Frontal cortex (tissue), 4 donors: ENCODE measurements at places on chromosomes 6 and 20. TPM values are rescaled to one million over a fixed set of nuclear protein-coding genes. Genes with fewer than 3 reads are reported as not detected.

Gene PNPLA1
- total RNA-seq: not detected

Gene SSTR4
- total RNA-seq: 0.41 TPM

Gene ERVFRD-1
- not detected for total RNA-seq

Gene SMLR1
- not detected for total RNA-seq

Gene ZC3H12D
- total RNA-seq: 0.41 TPM

Gene IPCEF1
- total RNA-seq: 10.6 TPM

Gene CALHM5
- total RNA-seq: 0.41 TPM

Gene CST4
- not detected for total RNA-seq

Gene CRISP1
- total RNA-seq: not detected

Gene C6orf89
- total RNA-seq: 28.9 TPM

Gene ISM1
- total RNA-seq: 1.6 TPM

Gene MYMX
- not detected for total RNA-seq

Gene TRAPPC3L
- under 0.01 TPM for total RNA-seq

Gene SEL1L2
- total RNA-seq: 0.41 TPM

- no peak for DNase-seq
These were observed 203.9 kb downstream of the PHF3 start for GRCh38 chr6:63839485-63839884.

DNA sequence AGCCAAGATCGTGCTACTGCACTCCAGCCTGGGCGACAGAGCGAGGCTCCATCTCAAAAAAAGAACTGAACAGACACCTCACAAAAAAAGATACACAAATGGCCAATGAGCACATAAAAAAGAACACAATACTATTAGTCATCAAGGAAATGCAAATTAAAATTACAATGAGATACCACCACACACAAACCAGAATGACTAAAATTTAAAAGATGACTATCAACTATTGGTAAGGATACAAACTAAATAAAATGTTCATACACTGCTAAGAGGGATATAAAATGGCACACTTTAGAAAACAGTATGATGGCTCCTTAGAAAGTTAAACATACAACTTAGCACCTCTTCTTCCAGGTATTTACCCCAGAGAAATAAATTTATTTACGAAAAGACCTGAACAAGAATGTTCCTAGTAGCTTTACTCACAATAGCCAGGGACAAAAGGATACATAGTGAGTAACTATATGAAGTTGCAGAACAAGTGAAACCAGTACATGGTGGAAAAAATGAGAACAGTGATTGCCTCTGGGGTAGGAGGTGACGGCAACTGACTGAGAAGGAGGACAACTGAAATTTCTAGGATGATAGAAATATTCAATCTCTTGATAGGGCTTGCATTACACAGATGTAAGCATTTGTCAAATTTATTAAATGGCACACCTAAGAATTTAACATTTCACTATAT is 53.2 kb downstream of the FAM8A1 start:
- DNase-seq: no peak

- DNase-seq: no peak
These were observed 18.7 kb downstream of the PROCR start for GRCh38 chr20:35190556-35190955.

DNA sequence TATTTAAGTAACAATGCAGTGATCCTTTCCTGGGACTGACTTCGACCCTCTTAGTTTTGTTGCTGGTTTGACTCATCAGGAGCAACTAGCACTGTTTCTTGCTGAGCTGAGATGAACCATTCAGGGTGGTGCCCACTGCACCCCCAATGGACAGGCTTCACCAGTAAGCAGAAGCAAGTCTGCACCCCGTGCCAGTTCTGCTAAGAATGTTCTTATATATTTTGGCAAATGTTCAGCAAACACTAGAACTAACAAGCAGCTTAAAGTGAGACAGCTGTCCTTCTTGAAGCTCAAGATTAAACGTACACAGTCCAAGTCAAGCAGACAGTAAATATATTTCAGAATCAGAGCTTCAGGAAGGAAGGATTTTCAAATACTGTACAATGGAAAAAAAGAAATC is 561.3 kb upstream of the CDH4 start:
- DNase-seq: no peak

DNA sequence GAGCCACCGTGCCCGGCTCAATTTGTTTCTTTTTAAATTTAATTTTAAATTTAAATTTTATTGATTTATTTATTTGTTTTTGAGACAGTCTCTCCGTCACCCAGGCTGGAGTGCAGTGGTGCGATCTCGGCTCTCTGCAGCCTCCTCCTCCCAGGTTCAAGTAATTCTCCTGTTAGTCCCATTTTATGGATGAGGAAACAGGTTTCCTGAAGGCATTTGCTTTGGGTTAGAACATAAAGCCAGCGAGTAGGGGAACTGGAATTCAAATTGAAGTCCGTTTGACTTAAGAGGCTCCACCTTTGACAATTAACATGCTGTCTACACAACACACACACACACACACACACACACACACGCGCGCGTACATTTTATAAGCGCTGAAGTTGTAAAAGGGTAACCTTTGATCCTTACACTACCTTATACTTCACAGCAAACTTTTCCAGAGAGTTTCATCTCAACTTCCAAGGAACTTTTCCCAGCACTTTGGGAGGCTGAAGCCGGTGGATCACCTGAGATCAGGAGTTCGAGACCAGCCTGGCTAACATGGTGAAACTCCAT is 232.0 kb downstream of the BCAS1 start:
- DNase-seq: no peak

DNA sequence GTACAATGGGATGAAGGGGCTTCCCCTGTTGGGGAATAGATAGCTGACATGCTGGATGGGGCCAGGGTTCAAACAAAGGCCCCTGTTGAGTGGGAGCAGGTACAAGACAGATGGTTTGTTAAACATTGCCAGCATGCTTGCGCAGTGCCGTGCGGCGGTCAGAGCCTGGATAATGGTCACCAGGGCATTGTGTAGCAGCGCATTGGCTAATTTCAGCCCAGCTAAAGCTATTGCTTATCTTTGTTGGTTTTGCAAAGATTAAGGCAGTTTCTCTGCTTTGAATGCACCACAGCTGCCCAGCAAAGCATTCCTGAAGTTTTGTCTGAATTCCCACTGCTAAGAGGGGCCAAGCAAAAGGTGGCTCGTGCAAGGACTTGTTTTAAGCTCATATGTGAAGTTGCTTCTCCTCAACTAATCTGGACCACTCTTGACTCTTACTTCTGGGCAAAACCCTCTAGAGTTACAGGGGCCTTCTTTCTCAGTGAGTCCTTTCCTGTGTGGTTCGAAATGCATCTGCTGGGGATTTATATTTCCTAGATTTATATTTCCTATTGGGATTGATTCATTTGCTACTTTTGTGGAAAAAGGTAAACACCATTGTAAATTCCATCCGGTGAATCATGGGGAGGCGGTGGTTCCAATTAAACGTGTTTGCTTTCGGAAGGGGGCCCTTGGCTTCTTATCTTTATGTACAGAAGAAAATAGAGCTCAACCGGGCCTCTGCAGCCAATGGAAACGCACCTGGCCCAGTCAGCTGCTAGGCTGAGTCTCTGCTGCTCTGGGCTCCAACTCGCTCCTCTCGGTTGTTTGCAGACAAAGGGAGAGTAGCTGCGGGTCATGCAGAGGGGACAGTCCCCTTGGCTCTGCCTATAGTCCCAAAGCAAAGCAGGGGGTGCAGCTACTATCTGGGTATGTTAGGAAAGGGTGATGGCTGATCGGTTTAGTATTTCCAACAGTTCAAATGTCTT is 72.1 kb downstream of the FOXA2 start:
- DNase-seq: no peak

DNA sequence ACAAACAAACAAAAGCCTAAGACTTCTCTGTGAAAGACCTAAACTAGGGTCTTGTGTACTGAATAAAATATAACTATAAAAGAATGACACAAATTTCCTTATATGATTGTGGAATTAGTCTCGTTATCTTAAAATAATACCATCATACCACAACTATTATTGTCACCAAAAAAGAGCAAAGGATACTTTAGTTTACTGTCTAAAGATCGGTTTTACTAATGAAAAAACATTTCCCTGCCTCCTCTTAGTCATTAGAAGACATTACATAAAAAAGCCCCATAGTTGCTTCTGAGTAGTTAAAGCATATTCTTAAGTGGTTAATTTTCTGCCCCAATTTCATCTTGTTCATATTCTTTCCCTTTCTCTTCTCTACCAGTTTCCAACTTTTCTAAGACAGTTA is 33.1 kb downstream of the PRL start:
- DNase-seq: no peak

- no peak for DNase-seq
These were observed 30.9 kb downstream of the PYGB start for GRCh38 chr20:25278636-25279361.

- no peak for DNase-seq
These were observed 364.3 kb downstream of the TAF4 start for GRCh38 chr20:61701401-61701800.

- DNase-seq: no peak
These were observed 779.6 kb downstream of the MAFB start for GRCh38 chr20:39909447-39909846.

DNA sequence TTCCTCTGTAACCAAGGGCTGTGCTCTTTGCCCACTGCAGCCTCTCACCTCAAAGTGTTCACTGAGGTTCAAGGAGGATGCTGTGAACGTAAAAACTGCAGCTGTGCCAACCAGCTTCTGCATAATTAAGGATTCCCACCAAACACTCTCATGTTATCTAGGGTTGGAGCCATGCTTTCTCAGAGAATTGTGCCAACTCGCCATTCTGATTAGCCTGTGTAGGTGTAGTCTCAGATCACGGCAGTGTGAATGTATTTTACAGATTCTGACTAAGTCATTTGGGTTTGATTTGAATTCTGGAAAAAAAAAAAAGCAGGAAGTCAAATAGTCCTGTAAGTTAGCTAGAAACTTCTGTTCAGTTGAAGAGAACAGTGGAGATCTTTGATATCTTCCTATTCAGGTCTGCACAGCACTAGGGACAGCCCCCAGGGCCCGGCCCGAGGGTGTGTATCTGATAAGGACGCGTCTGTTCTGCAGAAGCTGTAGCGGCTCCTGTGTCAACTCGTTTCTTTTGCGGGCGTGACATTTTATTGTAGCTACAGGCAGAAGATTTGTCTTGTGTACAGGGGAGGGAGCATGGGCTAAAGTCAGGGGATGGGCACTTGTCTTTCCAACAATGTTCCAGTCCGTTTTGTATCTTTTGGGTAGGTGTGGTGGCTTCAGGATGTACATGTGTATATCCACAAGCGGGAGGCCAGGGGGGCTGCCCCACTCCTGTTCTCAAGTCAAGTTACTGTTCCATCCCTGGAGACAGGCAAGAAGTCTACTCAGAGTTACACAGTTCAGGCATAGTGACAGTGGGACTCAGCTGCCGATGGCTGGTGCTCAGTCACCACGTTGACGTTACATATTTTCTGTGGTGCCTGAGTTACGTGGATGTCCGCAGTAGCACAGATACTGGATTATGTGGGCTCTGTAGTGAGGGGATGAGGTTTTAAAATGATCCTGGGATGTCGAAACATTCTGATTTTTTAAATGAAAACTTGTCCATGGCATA is 12.4 kb downstream of the IRF4 start:
- DNase-seq: no peak

- DNase-seq: no peak
These were observed 83.0 kb downstream of the WDR27 start for GRCh38 chr6:169618526-169619490.

GRCh38 chr6:108243836-108244235 is 17.0 kb downstream of the SNX3 start:
- DNase-seq: no peak

GRCh38 chr6:29005183-29005885 is at the start of gene ZNF311:
Gene ZNF311 (minus strand): TSS chr6:29005315. CDS start chr6:29003954, 1,361 bp downstream.
- peak; percentile 60 for DNase-seq

DNA sequence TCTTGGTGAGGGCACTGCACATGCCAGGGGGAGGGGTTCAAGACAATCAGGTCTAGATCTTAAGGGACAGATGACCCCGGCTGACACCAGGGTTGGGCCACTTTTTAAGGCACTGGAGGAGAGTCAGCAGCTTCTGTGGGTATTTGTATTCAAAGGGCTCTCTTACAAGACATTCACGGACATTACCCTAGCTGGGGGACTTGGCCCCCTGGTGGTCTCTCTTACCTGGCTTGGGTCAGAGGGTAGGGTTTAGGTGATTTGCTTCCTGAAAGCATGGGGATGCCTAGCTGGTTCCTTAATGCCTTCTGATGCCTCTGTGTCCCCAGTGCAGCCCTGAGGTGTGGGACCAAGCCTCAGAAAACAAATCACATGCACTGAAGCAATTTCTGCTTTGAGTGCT is 354.7 kb downstream of the CDC5L start:
- no peak for DNase-seq

DNA sequence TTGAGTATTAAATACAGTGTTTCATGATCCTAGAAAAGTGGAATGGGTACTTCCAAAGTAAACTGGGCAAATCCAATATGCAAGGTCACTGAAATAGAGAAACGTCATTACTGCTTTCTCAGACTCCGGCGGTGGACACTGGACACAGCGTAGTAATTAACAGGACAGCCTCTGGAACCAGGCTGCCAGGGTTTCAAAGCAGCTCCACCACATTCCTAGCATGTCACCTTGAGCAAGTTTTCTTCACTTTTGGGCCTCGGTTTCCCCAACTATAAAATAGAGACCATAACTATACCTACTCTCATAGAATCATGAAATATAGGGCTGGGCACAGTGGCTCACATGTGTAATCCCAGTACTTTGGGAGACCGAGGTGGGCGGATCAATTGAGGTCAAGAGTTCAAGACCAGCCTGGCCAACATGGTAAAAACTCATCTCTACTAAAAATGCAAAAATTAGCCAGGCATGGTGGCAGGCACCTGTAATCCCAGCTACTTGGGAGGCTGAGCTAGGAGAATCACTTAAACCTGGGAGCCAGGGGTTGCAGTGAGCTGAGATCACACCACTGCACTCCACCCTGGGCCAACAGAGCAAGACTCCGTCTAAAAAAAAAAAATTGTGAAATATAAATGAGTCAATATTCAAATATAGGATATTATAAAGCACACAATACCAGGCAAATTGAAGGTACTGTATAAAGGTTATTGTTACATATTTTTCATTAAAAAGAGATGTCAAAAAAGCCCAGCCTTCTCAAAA is 24.9 kb downstream of the ARHGAP18 start:
- no peak for DNase-seq

GRCh38 chr20:4217349-4217841 is 202.0 kb upstream of the RNF24 start:
- DNase-seq: no peak

GRCh38 chr6:81774542-81774941 is 22.1 kb upstream of the TENT5A start:
- DNase-seq: no peak

DNA sequence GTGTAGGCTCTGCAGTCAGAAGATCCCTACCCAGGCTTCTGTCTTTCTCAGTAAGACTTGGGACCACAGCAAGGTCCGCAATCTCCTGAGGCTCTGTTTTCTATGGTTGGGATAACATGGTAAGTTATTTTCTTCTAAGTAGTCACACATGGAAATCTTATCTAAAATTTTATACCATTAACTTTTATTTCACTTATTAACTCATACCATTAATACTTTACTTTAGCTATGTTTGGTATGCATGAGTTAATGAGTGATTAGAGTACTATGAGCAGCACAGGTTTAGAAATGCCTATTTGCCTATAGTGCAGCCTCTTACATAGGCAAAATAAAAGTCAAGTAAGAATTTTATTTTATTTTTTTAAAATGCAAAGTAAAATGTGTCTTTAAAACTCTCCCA is 27.2 kb downstream of the GINM1 start:
- DNase-seq: no peak
